SK-N-SH treated with all-trans-retinoic acid at 6 μM for 48 hours (cell line): ENCODE measurements at places on chromosomes 6 and 20.
A peak's percentile ranks its signal among the peaks of the same experiment; 100 is the strongest.

- no peak for ATAC-seq
Observed at GRCh38 chr6:147177286-147177685, 26.9 kb upstream of the STXBP5 start.

DNA sequence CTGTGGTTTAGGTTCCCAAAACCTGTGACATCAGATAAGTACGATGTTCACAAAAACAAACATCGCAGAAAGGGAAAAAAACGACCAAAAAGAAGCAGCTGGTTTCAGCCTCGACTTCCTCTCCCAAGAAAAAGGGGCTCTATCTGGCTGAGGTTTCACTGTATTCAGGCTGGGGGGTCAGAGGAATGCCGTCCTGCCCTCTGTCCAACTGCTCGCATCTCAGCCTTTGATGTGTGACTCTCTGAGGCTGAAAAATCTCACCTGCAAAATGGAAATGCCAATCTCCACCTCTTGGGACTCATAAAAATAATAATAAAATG lies 123.6 kb upstream of the PTPN1 start:
- no peak for ATAC-seq

DNA sequence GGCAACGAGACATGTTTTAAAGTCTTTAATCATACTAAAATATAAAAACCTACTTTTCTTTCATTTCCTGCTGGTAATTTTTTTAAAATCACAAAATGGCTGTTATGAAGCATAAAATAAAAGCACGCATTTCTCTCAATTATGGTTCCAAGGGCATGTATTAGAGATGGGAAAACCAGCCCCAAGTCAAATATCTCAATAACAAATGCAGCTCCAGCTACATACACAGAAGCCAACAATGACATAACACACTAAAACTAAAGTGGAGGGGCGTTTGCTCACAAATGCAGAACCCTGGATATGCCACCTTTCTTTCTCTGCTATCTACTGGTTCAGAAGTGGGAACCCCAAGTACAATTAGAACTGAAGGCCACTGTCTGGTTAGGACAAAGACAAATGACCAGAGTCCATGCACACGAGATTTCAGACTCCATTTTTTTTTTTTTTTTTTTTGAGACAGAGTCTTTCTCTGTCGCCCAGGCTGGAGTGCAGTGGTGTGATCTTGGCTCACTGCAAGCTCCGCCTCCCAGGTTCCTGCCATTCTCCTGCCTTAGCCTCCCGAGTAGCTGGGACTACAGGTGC lies 27.8 kb downstream of the EZR start:
- no peak for ATAC-seq

DNA sequence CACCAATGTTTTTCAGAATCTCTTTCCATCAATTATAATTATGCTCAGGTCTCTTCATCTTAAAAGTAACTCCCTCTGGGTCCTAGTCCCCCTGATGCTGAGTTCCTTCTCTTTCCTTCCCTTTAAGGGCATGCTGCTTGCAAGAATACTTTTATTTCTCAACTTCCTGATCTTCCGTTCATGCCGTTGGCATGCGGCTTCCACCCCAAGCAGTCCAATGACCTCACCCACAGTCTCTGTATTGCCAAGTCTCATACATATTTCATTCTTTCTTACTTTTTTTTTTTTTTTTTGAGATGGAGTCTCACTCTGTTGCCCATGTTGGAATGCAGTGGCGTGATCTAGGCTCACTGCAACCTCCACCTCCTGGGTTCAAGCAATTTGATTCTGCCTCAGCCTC lies 83.5 kb downstream of the NDUFAF5 start:
- ATAC-seq: peak; percentile 59

DNA sequence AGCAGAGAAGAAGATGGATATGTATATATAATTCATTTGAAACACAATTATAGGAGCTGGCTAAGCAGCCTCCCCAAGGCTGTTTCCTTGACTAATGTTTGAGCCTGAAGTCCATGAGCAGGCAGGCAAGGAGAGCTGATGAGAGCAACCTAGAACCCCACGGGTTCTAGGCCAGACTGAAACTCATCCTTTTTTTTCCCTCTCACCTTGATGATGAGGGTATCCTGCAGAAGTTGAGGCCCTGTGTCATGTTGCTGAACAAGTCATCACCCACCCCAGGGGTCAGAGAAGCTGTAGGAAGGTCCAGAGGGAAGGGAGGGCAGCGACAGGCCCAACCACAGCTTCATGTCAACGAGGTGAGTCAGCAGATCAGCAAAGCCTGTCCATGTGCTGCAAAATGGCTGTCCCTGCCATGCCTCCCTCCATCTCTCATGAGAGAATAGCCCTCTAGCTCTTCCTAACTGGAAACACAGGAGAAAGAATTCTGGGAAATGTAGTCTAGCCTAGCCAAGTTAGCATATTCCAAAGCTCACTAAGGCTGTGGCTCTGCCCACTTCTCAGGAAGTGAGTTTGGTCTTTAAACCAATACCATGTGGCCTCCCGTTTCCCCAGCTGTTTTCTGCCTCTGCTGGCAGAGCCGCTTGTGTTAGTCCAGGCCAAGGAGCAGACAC lies 91.3 kb upstream of the DTNBP1 start:
- ATAC-seq: no peak
